Mammary epithelial cell (primary cell): ENCODE measurements at places on chromosomes 3 and 15.

DNA sequence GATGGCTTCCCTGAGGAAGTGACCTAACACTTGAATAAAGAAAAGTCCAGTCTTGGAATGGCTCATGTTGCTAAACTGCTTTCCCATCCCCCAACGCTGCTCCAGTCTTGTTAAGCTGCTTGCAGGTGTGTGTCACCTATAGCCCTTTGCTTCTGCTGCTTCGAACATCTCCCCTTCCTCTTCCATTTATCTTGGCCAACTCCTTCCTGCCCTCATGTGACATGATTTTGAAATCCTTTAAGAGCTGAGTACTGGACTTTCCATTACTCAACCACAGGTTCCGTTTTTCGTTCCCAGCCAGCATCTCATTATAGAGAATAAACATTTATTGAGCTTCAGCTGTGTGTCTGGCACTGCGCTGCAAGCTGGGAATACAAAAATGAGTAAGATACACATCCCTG, 1.7 kb downstream of the ATG7 start:
- DNase-seq = no peak

DNA sequence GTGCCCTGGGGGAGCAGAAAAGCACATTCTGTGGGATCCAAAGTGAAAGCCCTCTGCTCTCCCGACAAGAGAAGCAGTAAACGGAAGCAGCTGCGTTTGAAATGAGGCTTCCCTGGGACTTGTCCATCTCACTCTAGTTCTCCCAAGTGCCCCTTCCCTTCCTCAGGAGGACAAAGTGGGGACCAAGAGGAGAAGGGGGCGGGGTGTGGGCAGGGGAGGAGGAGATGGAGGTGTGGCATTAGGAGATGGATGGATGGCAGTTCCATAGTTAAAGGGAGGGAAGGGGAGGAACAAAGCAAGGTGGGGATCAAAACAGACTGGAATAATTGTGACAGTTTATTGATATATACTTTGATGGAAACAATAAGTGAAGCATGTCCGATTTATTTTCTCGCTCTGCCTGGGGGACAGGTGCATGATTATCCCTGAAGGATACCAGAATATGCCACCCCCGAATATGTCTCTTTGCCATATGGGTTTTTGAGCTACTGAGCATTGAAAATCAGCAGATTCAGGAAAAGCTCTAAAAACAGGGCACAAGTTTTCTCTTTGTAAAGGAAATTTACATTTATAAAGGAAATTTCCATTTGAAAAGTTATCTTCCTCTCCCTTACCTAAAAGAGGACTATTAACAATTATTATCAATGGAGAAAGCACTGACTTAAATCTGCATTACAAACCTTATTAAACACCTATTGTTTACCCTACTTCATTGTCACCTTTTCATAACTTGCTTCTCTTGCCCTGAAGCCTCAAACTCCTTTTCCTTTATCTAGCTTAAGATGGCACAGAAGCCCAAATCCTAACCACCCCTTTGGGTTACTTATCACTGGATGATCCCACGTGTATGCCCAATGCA, 58.9 kb upstream of the DAZL start:
- DNase-seq = no peak

- DNase-seq = no peak
These were observed 2.0 kb downstream of the WNT7A start for GRCh38 chr3:13877911-13878280.

DNA sequence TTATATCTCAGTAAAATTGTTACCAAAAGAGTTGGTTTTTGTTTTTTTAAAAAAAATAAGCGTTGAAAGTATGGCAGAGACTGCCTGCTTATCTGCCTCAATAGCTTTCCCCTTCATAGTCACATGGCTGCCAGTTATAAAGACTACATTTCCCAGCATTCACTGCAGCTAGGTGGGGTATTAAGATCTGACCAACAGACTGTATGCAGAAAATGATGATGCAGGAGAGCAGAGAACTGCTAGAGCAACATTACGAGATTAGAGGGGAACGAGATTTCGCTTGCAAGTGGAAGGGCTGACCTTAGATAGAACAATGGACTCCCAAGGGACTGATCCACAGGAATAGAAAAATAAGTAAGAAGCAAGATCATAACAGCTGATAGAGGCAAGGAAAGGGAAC, 14.3 kb downstream of the RHOA start:
- no peak for DNase-seq

GRCh38 chr3:44066806-44067205, 174.9 kb upstream of the TOPAZ1 start:
- peak; percentile 40 for DNase-seq

DNA sequence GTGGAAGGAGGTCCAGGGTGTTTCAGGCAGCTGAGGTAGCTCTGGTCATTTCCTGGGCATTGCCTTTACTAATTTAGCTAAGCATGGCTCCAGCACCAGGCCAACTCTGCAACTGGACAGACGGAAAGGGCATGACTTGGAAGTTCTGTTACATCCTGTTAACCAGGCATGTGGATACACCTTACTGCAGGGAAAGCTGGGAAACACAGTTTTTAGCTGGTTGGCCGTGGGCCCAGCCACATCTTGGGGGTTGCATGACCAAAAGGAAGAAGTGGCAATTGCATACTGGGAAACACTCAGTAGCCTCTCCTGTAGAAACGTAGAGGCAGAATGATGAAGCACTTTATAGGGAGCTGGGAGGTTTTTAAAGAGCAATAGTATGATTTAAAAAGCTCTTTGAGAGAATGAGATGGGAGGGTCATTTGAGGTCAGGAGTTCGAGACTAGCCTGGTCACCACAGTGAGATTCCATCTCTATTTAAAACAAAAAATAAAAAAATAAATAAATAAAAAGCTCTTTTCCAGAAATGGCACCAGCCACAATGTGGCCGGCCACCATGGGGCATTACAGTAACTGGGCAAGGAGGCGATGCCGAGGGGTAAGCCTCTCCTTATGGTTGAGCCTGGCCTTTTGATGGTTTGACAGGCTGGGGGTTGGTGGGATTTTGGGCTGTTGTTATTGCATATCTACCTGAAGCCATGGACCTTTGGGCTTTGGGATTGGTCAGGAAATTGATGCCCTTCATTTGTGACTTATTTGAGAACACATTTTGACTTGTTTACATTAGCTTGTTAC, 28.6 kb downstream of the TRAK1 start:
- DNase-seq = no peak

DNA sequence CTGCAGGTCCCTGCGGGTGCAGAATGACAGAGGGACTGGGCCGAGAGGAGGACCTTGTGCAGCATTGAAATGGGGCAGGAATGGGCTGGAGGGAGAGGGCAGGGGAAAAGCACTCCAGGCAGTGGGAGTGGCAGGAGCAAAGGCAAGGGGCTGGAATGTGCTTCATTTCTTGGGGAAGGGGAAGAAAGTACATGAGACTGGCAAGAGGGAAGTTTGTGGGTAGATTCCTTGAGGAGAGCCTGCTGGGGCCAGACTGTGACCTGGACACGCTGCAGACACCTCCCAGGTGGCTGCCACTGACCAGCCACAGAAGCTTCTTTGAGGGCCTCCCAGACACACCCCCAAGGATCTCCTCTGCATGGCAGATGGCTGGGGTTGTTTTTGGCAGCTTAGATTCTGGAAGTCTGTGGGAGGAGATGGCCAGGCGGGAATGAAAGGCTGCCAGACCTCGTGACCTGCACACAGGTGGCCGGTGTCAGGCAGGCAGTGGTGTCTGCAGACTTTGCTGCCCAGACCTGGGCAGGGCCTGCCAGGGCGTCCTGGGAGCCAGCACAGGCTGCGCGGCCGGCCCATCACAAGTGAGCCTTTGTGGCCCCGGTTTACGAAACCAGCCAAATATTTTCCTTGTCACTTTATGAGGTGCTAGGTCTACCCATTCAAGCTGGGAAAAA, 53.1 kb downstream of the SPSB4 start:
- DNase-seq = no peak

DNA sequence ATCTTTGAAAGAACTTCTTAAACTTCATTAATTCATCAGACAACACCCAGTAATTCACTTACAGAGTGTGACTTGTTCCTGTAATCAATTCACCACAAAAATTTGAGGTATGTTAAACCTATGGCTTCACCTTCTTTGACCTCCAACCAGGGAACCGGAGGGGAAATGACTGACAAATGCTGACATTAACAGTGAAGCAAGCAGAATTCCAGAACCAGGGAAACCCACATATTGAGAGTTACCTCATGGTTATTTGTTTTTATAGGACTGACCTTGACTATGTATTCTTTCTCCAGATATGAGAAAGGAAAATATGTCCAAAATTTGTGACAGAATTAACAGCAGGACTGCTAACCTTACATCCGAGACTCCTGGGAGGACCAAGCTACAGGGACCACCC, 2.7 kb downstream of the P3H2 start:
- DNase-seq = no peak

DNA sequence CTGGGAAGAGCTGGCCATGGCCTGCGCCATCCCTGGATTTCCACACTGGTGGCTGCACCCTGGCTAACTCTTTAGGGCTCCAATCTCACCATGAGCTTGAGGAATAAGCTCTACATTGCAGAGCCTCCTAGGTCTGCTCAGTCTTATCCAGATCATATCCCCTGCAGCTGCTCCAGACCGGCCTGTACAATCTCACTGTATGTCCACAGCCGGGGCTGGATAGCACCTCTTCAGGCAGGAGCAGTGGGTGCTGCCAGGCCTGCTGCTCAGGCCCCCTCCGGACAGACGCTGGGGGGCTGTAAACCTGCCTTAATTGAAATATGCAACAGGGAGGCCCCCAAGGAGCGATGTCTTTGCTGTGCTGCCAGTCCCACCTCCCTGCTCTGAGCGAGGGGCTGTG, 15.6 kb downstream of the INSYN1 start:
- no peak for DNase-seq

- no peak for DNase-seq
These were observed 44.9 kb upstream of the TMC3 start for GRCh38 chr15:81418891-81419290.

GRCh38 chr15:58852347-58852746, 81.1 kb downstream of the SLTM start:
- no peak for DNase-seq

DNA sequence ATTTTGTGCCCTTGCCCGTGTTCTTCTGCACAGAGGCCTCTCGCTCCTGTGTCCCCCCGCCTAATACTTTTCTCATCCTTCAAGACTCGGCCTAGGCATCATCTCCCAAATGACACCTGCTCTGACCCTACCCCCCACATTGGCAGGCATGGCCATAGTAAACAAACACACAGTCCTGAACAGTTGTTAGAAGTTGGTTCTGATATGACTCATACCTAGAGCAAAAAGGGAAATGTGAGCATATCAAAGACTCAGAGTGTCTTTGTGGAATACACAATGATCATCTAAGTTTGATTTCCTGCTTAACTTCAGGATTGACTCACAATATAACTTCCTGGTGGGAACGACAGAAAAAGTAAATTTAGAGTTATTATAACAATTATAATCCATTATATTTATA, 120.5 kb downstream of the POLR2M start:
- DNase-seq = no peak

- DNase-seq = no peak
These were observed 134.9 kb downstream of the CACNA2D3 start for GRCh38 chr3:54257125-54257720.

GRCh38 chr15:59011262-59011952, 23.9 kb downstream of the RNF111 start:
- DNase-seq = no peak

- no peak for DNase-seq
These were observed 82.7 kb downstream of the IL1RAP start for GRCh38 chr3:190596349-190597285.

DNA sequence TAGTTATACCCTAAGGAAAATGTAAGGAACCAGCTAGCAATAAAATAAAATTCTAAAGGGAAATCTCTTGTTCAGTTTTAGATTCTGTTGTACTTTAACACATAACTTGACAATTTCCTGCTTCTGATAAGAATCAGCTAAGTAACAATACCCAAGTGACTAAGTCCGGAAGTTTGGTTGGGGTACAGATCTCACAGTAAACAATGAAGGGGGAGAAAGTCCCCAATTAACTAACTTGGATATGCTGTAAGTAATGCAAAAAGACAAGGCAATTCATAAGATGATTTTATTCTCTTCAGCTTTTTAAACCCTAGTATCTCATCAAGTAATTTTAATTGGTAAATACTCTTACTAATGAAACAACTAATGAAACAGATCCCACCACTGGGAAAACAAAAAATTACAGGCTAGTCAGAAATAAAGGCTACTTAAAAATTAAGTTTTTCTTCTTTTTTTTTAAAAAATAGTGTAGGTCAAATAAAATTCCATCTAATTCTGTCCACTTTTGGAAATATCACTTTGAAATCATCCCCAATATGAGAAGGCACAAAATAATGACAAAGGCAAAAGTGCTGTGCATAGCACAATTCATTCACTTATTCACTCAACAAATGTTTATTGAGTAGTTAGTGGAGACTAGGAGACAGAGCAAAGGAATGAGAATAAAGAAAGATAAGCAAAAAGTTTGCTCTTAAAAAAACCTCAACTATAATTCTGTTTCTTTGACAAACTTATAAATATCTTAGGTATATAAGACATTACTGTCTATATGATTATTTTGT, 37.8 kb upstream of the IL20RB start:
- no peak for DNase-seq

- DNase-seq = no peak
These were observed 35.6 kb upstream of the FGF7 start for GRCh38 chr15:49387471-49387870.

DNA sequence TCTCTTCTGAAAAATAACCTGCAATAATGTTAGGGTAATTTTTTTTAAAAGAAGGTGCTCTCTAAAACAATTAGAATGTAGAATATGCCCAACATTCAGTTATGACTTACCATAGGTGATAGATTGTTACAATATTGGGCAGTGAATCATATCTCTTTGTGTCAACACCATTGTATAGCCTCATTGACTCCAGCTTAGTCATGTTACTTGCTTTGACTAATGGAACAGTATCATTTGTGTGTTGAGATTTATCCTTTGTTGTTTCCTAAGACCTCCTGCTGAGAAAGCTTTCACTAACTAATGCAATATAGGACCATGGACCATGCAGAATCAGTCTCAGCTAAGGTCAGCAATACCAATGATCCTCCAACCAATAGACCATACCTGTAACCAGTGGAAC, 1106.4 kb downstream of the SI start:
- no peak for DNase-seq

- no peak for DNase-seq
These were observed 55.9 kb downstream of the BHLHE40 start for GRCh38 chr3:5035113-5035512.

GRCh38 chr15:58407236-58407775, 24.5 kb upstream of the LIPC start:
- no peak for DNase-seq

DNA sequence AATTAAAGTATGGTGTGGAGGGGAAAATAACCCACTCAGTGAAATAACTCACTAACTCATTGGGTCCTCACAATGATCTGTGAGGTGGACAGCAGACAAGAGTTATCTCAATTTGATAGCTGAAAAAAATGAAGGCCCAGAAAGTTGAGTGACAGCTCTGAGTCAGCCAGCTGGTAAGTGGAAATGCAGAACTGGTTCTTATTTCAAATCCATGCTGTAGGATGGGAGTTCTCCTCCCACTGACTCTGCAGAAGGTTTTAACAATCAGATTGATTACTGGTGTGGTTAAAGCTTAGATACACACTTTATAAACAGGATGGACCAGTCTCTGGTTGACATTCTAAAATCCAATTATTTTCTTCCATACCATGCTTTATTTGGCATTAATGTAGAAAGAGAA, 87.0 kb upstream of the LMOD3 start:
- DNase-seq = no peak

- DNase-seq = no peak
These were observed 27.5 kb downstream of the ALCAM start for GRCh38 chr3:105394177-105394576.
